ENCODE measurements at places on chromosomes 13 and 19.

DNA sequence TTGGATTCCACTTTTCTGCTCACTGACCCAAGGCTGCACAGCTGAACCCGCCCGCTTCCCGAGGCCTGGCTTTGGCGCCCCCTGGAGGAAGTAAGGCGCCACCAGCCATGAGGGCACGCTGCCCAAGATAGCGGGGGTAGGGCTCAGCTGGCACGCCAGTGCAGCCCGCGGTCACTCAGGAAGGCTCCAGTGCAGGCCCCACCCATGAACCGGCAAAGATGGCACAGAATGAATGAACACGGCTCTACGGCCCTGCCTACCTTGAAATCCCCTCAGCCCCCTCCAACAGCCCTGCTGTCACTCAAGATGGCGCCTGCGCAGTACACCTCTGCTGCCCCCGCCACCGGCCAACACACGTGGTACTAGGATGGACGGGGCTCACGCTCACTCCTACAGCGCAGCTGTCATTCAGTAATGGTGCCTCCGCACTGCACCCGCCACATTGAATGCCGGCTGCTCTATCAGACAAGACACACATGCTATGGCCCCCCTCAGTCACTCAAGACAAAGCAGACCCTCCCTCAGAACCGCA lies 3.0 kb downstream of the PEG3 start:
- peak; percentile 71 for DNase-seq

DNA sequence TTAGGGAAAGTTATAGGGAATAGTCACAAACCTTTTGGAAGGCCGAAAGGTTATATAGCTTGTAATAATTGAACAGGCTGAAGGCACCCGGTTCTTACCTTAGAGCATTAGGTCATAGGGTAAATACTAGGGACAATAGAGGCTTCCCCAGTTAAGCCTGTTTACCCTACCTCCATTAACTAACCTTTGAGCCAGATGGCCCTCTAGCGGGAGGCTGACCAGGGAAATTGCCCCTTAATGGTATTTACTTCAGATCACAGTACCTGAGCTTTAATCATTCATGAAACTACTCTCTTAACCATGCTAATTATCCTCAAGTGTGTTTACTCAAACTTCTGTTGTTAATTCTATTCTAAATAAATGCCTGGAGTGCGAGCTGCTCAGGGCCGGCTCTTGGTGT lies 20.4 kb upstream of the ZNF83 start:
- DNase-seq: no peak

- no peak for DNase-seq
These were observed 7.9 kb upstream of the PEAK3 start for GRCh38 chr19:2289714-2290435.

DNA sequence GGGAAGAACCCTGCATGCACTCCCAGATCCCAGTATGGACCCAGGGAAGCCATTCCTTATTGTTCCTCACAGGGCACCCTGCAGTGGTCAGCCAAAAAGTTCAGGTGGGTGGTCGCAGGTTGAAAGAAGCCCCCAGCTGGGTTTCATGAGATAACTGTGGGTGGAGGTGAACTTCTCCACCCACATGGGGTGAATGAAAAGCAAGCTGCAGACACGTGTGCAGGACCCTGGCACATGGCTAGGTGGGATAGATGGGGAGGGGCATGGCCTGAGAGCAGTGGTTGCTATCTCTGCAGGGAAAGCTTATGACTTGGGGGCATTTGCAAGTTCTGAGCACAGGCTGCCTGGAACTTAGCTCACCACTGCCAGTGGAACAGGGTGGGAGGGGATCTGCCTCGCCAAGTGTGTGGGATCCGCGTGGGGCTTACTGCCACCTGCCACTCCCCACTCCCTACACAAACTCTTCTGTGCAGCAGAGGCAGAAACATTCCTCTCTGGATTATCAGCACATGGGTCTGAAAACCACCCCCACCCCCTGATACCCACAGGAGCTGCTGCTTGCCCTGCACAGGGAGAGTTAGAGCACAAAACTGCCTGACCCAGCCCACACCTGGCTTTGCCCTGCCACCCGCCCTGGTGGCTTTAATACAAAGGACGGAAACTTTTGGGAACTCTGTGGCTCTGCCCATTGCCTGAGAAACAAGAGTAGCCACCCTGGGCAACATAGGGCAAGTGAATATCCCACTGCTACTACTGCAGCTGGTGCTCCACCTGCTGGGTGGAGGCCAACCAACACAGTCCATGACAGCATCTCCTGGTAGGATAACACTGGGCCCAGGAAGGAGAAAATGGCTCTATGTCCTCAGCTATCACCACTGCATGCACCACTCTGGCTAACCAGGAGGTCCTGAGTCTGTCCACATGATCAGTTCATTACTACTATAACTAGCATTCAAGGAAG lies 24.4 kb downstream of the PLA2G4C start:
- no peak for DNase-seq

DNA sequence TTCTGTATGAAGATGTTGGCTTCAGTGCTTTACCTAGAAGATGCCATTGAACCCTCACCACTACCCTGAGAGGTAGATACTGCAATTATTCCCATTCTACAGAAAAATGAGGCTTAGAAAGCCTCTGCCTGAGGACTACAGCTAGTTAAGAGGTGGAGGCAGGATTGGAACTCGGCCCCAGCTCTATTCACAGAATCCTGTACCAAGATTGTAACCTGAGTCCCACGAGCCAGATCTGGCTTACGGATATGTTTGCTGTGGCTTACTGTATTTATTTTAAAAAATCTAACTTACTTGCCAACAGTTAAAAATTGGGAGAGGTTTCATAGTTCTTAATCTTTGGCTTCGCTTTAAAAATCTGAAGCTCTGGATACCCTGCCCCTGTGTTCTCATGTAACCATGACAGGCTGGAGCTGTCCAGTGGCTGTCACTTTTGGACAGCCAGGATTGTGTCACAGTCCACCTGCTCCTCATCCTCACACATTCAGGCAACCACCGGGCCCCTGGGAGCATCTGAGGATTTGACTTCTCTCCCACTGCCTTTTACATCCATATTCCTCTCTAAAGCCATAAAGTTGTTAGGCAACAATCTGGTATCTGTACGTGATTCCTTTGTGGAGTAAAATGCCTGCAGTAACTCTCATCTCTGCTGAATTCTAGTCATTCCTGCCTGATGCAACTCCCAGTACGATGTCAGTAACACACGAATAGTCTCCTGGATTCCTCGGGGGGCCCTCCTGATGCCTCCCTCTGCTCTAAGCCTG lies 160.8 kb upstream of the SERP2 start:
- DNase-seq: peak; percentile 44

GRCh38 chr13:114099191-114099590 lies 33.2 kb downstream of the RASA3 start:
- DNase-seq: peak; percentile 51

DNA sequence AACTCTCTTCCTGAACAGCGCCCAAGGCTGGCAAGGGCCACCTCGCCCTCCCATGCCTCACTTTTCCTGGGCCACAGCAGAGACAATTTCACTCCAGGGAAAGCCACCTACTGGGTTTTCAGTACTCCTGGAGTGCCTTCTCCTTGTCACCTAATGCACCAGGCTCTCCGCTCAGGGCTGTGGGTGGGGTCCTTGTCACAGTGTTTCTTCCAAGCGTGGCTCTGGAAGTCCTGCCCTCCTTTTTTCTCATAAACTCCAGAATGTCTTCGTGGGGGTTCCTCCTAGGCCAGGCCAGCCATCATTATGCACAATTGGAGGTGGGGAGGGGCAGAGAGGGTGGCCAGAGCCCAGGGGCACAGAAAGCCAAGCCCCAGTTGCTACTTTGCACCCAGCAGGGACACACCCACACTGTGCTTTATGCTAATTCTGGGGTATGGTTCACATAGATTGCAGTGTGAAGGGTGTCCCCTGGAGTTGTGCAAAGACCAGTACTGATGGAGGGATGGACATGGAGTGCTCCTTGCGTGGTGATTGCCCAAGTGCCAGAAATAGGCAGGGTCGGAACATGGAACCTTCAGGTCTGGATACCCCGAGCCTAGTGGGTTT lies 78.8 kb downstream of the CHST8 start:
- DNase-seq: no peak

DNA sequence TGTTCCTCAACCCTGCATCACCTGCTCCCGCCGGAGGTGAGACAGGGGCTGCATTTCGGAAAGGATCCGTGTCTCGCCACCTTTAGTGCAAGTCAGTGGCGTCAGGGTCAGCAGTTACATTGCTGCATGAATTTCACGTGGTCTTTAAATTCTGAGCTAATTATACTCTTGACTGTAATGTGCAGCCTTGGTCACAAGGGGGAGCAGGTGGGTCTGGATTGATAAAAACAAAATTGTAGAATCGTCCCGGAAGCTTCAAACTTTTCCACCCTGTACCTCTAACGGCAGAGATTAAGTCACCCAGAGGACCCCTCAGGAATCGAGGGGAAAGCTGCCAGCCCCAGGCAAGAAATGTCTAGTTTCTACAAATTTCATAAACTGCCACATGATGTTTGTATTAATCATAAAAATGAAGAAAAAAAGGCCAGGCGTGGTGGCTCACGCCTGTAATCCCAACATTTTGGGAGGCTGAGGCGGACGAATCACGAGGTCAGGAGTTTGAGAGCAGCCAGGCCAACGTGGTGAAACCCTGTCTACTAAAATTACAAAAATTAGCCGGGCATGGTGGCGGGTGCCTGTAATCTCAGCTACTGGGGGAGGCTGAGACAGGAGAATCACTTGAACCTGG lies 20.2 kb downstream of the BBC3 start:
- DNase-seq: peak; percentile 76

DNA sequence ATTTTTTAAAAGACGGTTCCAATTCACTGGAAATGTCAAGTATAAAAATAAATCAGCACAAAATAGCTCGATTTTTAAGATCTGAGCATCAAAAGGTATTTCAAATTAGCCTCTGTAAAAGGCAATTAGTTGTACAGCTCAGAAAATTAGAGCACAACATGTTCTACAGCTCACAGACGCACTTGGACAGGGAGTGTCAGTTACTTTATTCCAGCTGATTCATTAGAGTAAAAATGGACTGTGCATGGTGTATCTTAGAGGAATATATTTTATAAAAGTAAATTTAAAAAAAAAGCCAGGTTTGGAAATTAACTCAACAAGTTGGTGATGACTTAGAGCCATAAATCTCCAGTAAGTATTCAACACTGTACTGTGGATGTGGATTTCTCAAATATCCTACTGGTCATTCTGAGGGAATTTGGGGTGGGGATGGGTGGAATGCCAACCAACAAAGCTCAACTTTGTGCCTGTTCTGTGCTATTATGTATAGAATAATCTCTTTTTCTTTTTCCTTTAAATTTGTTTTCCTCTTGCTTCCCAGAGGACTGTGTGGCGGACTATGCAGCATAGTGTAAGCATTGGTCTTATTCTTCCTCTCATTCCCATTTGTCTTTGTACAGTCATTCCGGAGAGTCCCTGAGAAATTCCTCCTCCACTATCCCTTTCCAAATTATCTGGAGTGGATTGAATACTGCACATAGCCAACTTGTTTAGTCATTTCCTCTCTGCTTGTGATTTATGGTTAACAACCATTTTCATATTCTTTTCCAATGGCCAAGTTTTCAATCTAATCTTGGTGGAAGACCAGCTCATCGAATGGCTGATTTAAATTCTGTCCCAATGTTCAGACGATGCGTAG lies 169.3 kb downstream of the DCT start:
- DNase-seq: no peak

GRCh38 chr19:10766671-10767201 lies 48.9 kb downstream of the DNM2 start:
- DNase-seq: no peak

- no peak for DNase-seq
These were observed 18.5 kb upstream of the LPAR6 start for GRCh38 chr13:48431431-48431830.

DNA sequence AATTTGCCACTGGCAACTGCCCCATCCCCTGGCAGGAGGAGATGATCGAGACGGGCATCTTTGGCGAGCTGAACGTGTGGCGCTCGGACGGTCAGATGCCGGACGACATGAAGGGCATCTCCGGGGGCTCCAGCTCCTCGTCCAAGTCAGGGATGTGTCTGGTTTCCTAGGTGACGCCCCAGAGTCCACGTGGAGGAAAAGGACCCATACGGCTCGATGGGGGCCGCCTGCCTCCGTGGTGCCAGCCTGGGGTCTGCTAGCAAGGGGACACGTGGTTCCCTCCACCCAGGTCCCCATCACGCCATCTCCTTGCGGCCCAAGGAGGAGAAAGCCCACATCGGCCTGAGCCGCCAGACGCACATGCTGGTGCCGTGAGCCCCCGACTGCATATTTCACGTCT lies 23.8 kb upstream of the TMEM255B start:
- no peak for DNase-seq

GRCh38 chr13:42715909-42716308 lies 65.5 kb upstream of the FAM216B start:
- DNase-seq: no peak

DNA sequence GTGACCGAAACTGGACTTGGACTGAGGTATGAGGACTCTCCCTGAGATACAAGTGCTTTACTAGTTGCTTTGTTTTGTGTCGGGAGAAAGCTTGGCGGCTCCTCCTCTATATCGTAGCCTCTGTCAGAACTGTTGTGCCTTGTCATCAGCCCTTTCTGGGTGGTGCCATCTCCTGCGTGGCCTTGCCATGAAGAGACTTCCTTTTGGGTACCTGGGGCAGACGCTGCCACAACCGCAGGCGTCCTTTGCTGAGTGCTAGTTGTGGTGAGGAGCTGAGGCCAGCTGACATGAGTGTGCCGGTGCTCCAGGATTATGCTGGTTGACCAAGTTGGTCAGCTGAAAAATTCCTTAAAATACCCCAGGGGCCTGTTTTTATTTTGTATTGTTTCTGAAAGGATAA lies 124.5 kb downstream of the AKAP11 start:
- DNase-seq: no peak

GRCh38 chr19:46726971-46727501 lies 10.1 kb upstream of the PRKD2 start:
- DNase-seq: no peak

- no peak for DNase-seq
These were observed 4.6 kb upstream of the BST2 start for GRCh38 chr19:17409990-17410389.

DNA sequence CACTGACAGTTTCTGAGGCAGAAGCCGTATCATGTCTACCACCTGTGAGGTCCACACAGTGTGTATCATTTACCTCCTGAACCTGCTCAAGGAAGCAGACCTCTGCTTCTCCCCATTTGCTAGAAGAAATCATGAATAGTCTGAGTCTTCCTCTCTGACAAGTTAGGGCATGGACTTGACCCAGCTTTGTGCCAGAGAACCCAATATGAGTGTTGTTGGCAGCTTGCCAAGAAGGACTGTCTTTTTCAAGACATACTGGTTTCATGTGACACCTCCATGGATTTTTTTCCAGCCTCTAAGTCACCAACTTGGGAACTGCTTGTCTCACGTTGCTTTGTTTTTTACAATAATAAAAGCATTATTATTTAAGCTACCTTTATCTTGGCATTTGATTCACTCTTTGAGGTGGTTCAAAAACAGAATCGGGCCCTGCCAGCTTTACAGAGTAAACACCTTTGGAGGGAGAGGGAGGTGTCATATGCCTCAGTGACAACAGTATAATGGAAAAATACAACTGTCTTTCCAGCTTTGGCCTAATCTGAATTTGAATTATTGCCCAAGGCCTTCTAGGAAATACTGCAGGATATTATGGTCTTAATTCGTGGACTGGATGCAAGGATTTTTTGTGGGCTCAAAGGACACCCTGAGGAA lies 9.6 kb downstream of the ZNF211 start:
- DNase-seq: no peak

- DNase-seq: no peak
These were observed 45.1 kb downstream of the MTUS2 start for GRCh38 chr13:28865149-28865744.

Data from fibroblast of the conjunctiva (primary cell).